IMR-90 (cell line): ENCODE measurements at places on chromosomes 7 and 10. TPM values are rescaled to one million over a fixed set of nuclear protein-coding genes. Genes with fewer than 3 reads are reported as not detected.

SPOCK2 gene
- polyA plus RNA-seq = 0.02 TPM in 1 of 2 replicates, not detected in the other

JAZF1 gene
- polyA plus RNA-seq = 8.6 and 10.5 TPM in 2 replicates

SLC13A1 gene
- polyA plus RNA-seq = not detected in 2 replicates

SMNDC1 gene
- polyA plus RNA-seq = 12.2 and 15.1 TPM in 2 replicates

KLLN gene
- polyA plus RNA-seq = 0.26 and 0.36 TPM in 2 replicates

ARMH3 gene
- 12.1 and 12.5 TPM in 2 replicates for polyA plus RNA-seq

SPDYE6 gene
- polyA plus RNA-seq = not detected in 2 replicates

HMX3 gene
- not detected in 2 replicates for polyA plus RNA-seq

IFIT1B gene
- polyA plus RNA-seq = not detected in 2 replicates

HTR7 gene
- 0.43 and 0.44 TPM in 2 replicates for polyA plus RNA-seq

ACBD7 gene
- polyA plus RNA-seq = 0.26 and 0.29 TPM in 2 replicates

CELF2 gene
- polyA plus RNA-seq = 3.5 and 3.6 TPM in 2 replicates

ZNF467 gene
- 0.67 and 0.77 TPM in 2 replicates for polyA plus RNA-seq

SORCS1 gene
- polyA plus RNA-seq = not detected in 2 replicates

HOXA10 gene
- 0.10 TPM in 2 replicates for polyA plus RNA-seq

SPDYE5 gene
- polyA plus RNA-seq = not detected in 2 replicates

ZNF804B gene
- not detected in 2 replicates for polyA plus RNA-seq

BAMBI gene
- polyA plus RNA-seq = 13.4 and 14.4 TPM in 2 replicates

ZEB1 gene
- polyA plus RNA-seq = 21.7 and 23.7 TPM in 2 replicates

SPDYE11 gene
- not detected in 2 replicates for polyA plus RNA-seq

MET gene
- polyA plus RNA-seq = 14.5 and 15.0 TPM in 2 replicates

MSMB gene
- polyA plus RNA-seq = not detected in 2 replicates

CLCN1 gene
- not detected in 2 replicates for polyA plus RNA-seq

MGAM2 gene
- not detected in 2 replicates for polyA plus RNA-seq
